ENCODE measurements at places on chromosomes 7 and 10.

- no peak for DNase-seq
Observed at GRCh38 chr7:13894377-13894776, 95.1 kb downstream of the ETV1 start.

GRCh38 chr10:45235798-45236220, 79.6 kb downstream of the OR13A1 start:
- no peak for DNase-seq

GRCh38 chr7:90396420-90396819, 6.8 kb upstream of the CLDN12 start:
- no peak for DNase-seq

DNA sequence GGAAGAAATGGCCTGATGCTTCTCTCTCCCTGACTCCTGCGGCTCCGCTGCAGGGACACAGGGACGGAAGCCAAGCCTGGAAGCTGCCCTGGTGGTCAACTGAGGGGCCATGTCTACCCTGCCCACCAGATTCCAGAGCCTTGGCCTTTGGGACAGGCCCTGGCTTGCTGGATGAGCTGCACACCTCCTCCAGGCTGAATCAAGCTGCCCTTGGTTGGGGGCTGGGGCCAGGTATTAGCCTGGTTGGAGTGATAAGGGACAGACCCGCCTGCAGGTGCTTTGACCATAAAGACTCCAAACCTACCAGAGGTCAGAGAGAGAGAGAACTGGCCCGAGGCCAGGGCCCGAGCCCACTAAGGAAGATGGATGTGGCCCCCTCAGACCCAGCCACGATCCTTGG, 30.1 kb downstream of the CRHR2 start:
- no peak for DNase-seq

GRCh38 chr7:113715262-113715661, 203.5 kb downstream of the PPP1R3A start:
- DNase-seq: no peak

- no peak for DNase-seq
Observed at GRCh38 chr7:7779888-7780287, 61.5 kb upstream of the RPA3 start.

GRCh38 chr10:3010816-3011460, 56.4 kb upstream of the PFKP start:
- DNase-seq: no peak

DNA sequence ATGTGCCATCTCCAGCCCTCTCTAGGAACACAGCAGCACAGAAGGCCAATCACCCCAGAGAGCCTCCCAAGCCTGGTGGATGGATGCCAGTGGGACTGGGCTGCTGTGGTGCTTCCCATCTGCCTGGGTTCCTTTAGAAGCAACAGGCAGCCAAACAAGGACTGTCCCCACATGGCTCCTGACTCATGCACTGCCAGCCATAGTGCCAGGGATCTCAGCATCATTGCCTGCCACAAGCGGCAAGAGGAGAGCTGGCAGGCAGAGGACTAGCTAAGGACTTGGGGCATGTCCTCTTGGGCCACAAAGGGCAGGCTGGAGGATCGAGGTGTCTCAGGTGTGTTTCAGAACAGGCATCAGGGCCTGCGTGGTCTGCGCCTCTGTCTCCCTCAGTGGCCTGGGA, 23.4 kb upstream of the FIGNL1 start:
- no peak for DNase-seq
